ENCODE measurements at places on chromosomes 6 and 20. TPM values are rescaled to one million over a fixed set of nuclear protein-coding genes. Genes with fewer than 3 reads are reported as not detected.
A peak's percentile ranks its signal among the peaks of the same experiment; 100 is the strongest.

DNA sequence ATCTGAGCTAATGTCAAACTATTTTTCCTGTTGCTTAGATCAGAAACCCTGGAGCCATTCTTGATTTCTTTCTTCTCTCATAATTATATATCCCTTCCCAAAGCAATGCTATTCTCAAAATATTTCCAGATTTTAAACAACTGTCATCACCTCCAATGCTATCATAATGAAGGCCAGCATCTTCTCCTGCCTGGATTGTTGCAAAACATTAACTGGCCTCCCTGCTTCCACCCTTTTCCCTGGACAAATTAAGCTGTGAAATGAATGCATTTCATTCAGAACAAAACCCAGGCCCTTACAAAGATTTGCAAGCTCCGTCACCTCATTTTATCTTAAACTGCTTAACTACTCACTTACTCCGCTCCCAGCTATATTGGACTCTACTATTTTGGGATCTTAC, 535.3 kb upstream of the HS3ST5 start:
- H3K27me3 ChIP-seq = no peaks in the 10 kb centered on the region
- no peak for DNase-seq
- no peaks in the 10 kb centered on the region for H3K4me1 ChIP-seq
- no peak overlapping the region for H3K27ac ChIP-seq

DNA sequence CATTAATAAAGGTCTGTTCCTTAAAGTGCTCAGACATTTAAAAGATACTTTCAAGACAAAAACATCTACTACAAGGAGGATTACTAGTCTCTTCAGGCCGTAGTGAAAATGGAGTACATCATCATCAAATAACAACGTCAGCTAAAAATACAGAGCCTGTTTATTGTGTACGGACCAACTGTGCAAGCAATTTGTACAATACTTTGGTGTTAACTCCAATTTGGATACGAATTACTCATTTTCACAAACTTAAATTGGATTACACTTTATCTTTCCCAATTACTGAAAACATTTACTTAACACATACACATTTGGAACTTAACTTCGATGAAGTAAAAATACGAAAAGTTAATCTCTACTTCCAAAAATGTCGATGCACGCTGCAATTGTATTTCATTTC, 802 bp downstream of the CYP39A1 start:
- H3K4me1 ChIP-seq = peaks cover 9% of the 10 kb centered on the region
- no peak for DNase-seq
- H3K27ac ChIP-seq = no peak overlapping the region
- H3K4me3 ChIP-seq = no peak overlapping the region
- H3K27me3 ChIP-seq = no peaks in the 10 kb centered on the region

GRCh38 chr6:100456141-100456907, 8.4 kb downstream of the SIM1 start:
- no peaks in the 10 kb centered on the region for H3K4me1 ChIP-seq
- no peak for DNase-seq
- no peak overlapping the region for H3K27ac ChIP-seq
- H3K4me3 ChIP-seq = no peak overlapping the region
- peaks cover 29% of the 10 kb centered on the region for H3K27me3 ChIP-seq

GRCh38 chr20:16263582-16263981, 309.7 kb downstream of the KIF16B start:
- H3K4me3 ChIP-seq = no peak overlapping the region
- DNase-seq = no peak
- no peaks in the 10 kb centered on the region for H3K4me1 ChIP-seq
- no peak overlapping the region for H3K27ac ChIP-seq

GRCh38 chr6:164230259-164230658, 815.7 kb downstream of the QKI start:
- H3K27ac ChIP-seq = no peak overlapping the region
- H3K4me1 ChIP-seq = no peaks in the 10 kb centered on the region
- H3K36me3 ChIP-seq = no peaks in the 10 kb centered on the region
- no peak for DNase-seq
- no peak overlapping the region for H3K4me3 ChIP-seq
- no peaks in the 10 kb centered on the region for H3K27me3 ChIP-seq

- no peaks in the 10 kb centered on the region for H3K27me3 ChIP-seq
- no peaks in the 10 kb centered on the region for H3K36me3 ChIP-seq
- no peak for DNase-seq
- H3K4me3 ChIP-seq = no peak overlapping the region
- no peak overlapping the region for H3K27ac ChIP-seq
These were observed 446.7 kb downstream of the BMP2 start for GRCh38 chr20:7214081-7214740.

- no peak overlapping the region for H3K4me3 ChIP-seq
- no peaks in the 10 kb centered on the region for H3K36me3 ChIP-seq
- no peak overlapping the region for H3K27ac ChIP-seq
These were observed 14.1 kb upstream of the TENT5A start for GRCh38 chr6:81766482-81767069.

GRCh38 chr6:136058852-136059251, 191.3 kb downstream of the MTFR2 start:
- DNase-seq = no peak
- H3K36me3 ChIP-seq = no peaks in the 10 kb centered on the region
- H3K4me1 ChIP-seq = no peaks in the 10 kb centered on the region
- no peak overlapping the region for H3K27ac ChIP-seq

GRCh38 chr6:163415620-163416556, 1.4 kb downstream of the QKI start:
- H3K27ac ChIP-seq = peak overlapping the region; percentile 90
- no peaks in the 10 kb centered on the region for H3K36me3 ChIP-seq
- peak overlapping the region; percentile 58 for H3K4me3 ChIP-seq
- H3K27me3 ChIP-seq = no peaks in the 10 kb centered on the region
- peaks cover 5% of the 10 kb centered on the region for H3K4me1 ChIP-seq

GRCh38 chr6:47678739-47679138, 19.6 kb upstream of the ADGRF4 start:
- H3K4me1 ChIP-seq = no peaks in the 10 kb centered on the region
- H3K4me3 ChIP-seq = no peak overlapping the region
- no peak overlapping the region for H3K27ac ChIP-seq
- no peaks in the 10 kb centered on the region for H3K27me3 ChIP-seq
- no peak for DNase-seq
- no peaks in the 10 kb centered on the region for H3K36me3 ChIP-seq

DNA sequence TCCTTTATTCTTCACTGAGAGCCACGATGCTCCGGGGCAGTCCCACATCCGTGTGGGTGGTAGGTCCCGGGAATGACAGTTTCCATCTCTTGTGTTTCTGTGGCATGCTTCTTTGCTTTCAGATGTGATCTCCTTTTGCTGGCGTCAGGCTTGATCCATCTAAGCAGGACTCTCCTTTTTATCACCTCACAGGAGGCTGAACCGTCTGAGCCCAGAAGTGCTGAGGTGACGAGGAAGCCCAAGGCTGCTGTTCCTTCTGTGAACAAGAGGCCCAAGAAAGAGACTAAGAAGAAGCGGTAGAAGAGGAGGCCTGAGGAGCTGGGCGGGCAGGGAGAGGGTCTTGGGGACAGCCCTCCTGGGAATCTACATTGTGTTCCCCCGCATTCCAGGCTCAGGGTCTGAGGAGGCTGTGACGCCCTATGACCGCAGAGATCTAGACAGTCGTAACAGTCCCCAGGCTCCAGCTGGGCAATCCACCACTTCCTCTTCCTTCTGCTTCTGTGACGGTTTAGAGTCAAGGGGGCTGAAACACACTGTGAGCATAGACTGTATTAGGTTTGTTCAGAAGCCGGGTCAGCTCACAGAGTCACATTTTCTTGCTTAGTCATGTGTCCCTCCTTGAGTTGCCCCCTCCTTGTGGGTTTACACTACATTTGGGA, 26.8 kb downstream of the MANBAL start:
- H3K27ac ChIP-seq = peak overlapping the region; percentile 57
- H3K4me1 ChIP-seq = no peaks in the 10 kb centered on the region
- H3K27me3 ChIP-seq = no peaks in the 10 kb centered on the region
- peaks cover 19% of the 10 kb centered on the region for H3K36me3 ChIP-seq
- DNase-seq = peak; percentile 32

GRCh38 chr6:162123797-162124196, 603.8 kb downstream of the PRKN start:
- DNase-seq = no peak
- no peaks in the 10 kb centered on the region for H3K4me1 ChIP-seq
- H3K27ac ChIP-seq = no peak overlapping the region
- H3K4me3 ChIP-seq = no peak overlapping the region
- H3K36me3 ChIP-seq = no peaks in the 10 kb centered on the region
- H3K27me3 ChIP-seq = no peaks in the 10 kb centered on the region

The ZSCAN31 gene
- polyA plus RNA-seq = 0.56 TPM

The LY86 gene
- 9.7 TPM for polyA plus RNA-seq

The TNXB gene
- polyA plus RNA-seq = 0.43 TPM

Data from naive thymus-derived CD4-positive, alpha-beta T cell (primary cell).